Camera-type eye (tissue), 1 donor: ENCODE measurements at places on chromosomes 7 and 10. TPM values are rescaled to one million over a fixed set of nuclear protein-coding genes. Genes with fewer than 3 reads are reported as not detected.

Gene TMEM184A
- 3.5 TPM for total RNA-seq

Gene OR6V1
- not detected for total RNA-seq

Gene FGFR2
- 77.5 TPM for total RNA-seq

Gene AGR2
- 17.9 TPM for total RNA-seq

Gene PNLIPRP3
- not detected for total RNA-seq

Gene MSANTD7
- 28.4 TPM for total RNA-seq

Gene SEMA4G
- 6.6 TPM for total RNA-seq

Gene PNLIPRP2
- not detected for total RNA-seq

Gene MRLN
- 23.1 TPM for total RNA-seq

Gene PPP1R9A
- total RNA-seq, result 96.4 TPM

Gene VWDE
- total RNA-seq, result 1.4 TPM

Gene NEURL1
- 16.8 TPM for total RNA-seq

Gene CRHR2
- total RNA-seq, result 0.60 TPM

Gene FAM25G
- not detected for total RNA-seq

Gene AKR1B15
- not detected for total RNA-seq

Gene FAM25C
- total RNA-seq, result not detected

Gene PSD
- 49.2 TPM for total RNA-seq

Gene OR2A42
- 0.16 TPM for total RNA-seq

Gene TYW1B
- total RNA-seq, result 10.0 TPM

Gene MAGI2
- total RNA-seq, result 49.4 TPM

Gene STRIP2
- 19.6 TPM for total RNA-seq

Gene SVOPL
- 0.99 TPM for total RNA-seq

Gene NUTM2A
- 1.9 TPM for total RNA-seq

Gene SMURF1
- total RNA-seq, result 25.9 TPM

Gene SRRT
- total RNA-seq, result 88.3 TPM

Gene HMX3
- 1.1 TPM for total RNA-seq

Gene LRRD1
- 0.44 TPM for total RNA-seq
